ENCODE measurements at places on chromosomes 13 and 19. TPM values are rescaled to one million over a fixed set of nuclear protein-coding genes. Genes with fewer than 3 reads are reported as not detected.

DNA sequence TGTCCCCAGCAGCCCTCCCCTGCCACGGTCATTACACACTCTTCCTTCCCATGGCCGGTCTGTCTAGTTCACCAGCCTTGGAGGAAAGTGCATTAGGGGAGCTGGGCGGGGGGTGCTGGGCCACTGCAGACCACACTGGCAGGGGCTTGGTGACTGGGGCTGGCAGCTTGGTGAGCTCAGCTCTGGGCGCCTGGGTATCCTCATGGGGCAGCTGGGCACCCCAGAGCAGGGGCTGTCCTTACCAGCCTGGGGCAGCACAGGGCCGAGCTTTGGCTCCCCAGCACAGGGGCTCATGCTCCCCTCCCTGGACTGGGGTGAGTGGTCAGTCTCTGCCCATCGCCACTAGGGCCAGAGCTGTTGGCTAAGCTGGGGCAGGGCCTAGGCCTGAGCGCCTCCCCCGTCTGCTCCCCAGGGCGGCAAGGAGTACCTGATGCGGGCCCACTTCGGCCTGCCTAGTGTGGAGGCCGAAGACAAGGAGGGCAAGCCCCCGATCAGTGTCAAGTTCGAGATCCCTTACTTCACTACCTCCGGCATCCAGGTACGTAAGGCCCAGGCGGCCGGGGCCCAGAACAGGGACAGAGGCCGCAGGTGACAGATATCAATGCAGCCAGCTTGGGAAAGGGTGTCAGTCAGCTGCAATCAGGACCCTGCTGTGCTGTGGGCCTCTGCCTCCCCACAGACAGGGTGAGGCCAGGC is 35.5 kb downstream of the AP1M1 start:
- no peak for DNase-seq

DNA sequence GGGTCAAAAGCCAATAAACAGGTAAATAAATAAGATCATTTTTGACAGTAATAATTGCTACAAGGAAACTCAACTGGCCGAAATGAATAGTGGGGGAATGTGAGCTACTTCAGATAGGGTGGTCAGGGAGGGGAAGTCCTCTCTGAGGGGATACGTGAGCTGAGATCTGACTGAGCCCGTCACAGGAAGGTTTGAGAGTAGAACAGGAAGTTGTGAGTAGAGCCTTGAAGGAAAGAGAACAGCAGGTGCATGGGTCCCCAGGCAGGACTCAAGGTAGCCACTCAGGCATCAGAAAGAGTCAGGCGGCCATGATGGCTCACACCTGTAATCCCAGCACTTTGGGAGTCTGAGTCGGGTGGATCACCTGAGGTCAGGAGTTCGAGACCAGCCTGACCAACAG is 6.3 kb downstream of the IRGQ start:
- no peak for DNase-seq

DOHH gene
- total RNA-seq: 7.9 TPM

CEP89 gene
- 13.7 TPM for total RNA-seq

DNA sequence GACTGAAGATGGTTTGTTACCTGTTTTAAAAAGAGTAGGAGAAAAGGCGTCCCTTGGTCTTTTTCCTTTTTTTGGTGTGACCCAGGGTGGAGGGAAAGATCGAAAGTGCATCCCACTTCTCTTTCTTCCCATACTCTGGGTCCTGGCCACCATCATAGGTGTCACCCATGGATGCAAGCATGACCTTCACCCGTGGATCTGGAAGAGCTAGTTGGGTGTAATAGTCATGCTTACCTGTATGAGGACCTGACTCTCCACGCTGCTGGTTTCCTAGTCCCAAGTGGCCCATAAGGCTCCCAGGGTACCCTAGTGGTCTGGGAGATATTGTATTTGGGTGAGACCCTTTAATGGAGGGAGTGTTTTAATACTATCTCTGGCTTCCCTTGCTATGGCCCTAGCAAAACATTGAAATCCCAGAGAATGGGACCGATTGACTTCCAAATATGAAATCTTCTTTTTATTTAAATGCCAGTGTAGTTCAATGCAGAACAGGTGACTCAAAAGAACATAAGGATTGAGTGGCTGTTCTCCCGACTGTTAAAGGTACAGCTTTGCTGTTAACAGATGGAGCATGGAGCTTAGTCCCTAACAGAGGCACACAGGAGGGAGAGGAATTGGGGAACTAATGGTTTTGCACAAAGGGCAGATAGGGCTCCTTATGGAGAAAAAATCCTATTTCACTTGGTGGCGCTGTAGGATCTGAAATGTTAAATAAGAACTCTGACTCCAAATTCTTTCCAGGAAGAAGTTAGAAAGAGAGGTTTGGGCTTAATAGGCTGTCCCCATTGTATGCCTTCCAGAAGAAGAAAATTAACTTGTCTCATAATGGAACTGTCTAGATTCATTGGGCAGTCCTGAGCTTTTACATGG is 7.0 kb upstream of the ZNF550 start:
- no peak for DNase-seq

GRCh38 chr13:32278426-32278825 is 36.7 kb downstream of the ZAR1L start:
- DNase-seq: no peak

DNA sequence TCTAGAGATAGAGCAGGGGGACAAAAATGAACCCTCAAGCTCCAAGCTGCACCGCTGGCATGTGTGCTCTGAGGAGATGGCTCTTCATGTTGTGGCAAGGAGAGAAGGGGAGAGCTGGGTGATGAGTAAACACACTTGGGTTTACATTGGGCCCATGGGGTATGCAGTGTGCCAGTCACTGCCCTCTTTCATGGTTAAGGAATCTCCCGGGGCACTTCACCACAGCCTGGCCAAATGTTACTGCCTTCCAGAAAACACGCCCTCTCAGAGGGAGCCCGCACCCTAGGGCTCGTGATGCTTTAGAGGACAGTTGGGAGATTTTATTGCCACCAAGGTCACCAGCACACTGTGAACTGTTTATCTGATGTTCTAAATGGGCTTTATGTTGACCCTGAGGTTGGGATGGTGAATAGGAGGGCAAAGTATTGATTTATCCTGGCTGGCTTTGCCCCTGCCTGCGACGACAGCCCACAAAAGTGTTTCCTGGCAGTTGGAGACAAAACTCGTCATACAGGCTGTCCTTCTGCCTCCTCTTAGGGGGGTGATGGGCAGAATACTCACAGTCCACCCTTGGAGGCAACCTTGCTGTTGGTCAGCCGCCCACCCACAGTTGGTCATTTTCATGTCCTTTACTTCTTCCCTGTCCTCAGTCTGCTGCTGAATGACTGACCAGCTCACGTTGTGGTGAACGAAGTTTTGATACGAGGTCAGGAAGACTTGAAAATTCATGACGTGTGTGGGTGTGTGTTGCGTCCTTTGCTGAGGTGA is 156.9 kb downstream of the STK24 start:
- DNase-seq: no peak

NXNL1 gene
- total RNA-seq: not detected

DNA sequence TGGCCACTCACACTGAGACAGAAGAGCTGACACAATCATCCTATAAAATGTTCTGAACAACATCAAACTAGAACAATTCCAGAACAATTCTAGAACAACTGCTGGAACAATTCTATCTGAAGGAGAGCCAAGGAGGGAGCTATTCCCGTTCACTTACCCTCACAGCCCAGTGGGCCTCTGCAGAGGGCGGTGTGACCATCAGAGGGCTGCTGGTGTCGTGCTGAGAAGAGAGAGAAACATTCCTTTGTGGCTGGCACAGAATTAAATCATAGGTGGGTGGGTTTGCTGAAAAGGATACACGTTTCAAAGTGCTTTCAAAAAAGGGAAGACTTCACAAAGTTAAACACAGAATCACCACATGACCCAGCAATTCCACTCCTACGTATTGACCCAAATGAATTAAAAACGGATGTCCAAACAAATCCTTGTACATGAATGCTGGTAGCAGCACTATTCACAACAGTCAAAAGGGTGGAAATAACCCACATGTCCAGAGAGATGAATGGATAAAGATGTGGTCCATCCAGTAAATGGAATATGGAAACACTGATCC is 34.9 kb downstream of the EPS15L1 start:
- DNase-seq: no peak

- DNase-seq: no peak
These were observed at the start of gene PPM1N for GRCh38 chr19:45498411-45499195. PPM1N (plus strand) TSS chr19:45498443; CDS start chr19:45498473, 30 bp downstream.

- DNase-seq: no peak
These were observed 1.9 kb upstream of the PLPPR3 start for GRCh38 chr19:823565-824121.

GRCh38 chr13:64278493-64278892 is 2862.8 kb upstream of the PCDH20 start:
- no peak for DNase-seq

DNA sequence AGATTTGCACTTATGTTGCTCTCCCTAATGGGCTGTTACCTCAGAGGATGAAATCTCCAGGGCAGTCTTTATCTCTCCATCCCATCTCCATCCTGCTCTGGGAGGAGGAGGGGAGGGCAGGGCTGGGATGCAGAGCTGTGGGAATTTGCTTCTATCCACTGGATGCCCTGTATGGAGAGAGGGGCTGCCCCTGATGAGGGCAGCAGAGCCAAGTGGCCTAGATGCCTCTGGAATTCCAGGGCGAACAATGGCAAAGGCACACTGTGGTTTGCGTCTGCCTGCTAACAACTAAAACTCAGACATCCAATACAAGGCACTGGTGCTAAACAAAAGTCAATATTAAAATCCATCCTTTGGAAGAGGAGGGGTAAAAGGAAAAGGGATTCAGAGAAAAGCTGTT is 165.1 kb downstream of the COG6 start:
- DNase-seq: no peak

LILRA2 gene
- 3.5 TPM for total RNA-seq

- no peak for DNase-seq
These were observed 5.3 kb downstream of the MATK start for GRCh38 chr19:3780786-3781304.

Data from aorta (tissue), 5 donors.